Adrenal gland (tissue), 19 donors: ENCODE measurements at places on chromosomes 13 and 19.

DNA sequence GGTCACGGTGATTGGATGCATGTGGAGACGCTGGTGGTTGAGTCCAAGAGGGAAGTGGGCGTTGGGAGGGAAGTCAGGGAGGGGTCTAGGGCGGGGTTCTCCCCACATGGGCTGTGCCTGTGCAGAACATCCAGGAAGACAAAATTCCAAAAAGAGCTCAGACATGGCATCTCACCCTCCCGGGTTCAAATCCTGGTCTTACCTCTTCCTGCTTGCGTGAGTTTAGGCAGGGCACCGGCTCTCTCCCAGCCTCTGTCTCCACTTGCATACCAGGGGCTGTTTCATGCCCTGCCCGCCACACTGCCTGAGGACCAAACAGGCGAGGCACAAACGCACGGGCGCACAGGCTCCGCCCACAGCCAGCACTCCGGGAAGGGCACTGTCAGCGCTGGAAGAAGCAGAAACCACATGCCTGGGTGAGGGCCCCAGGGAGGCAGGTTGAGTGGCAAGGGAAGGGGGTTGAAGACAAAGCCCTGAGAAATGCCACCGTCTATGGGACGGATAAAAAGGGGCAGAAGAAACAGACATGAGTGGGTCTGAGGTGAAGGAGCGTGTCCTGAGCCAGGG, 123.6 kb upstream of the SOX1 start:
- no peak for DNase-seq

DNA sequence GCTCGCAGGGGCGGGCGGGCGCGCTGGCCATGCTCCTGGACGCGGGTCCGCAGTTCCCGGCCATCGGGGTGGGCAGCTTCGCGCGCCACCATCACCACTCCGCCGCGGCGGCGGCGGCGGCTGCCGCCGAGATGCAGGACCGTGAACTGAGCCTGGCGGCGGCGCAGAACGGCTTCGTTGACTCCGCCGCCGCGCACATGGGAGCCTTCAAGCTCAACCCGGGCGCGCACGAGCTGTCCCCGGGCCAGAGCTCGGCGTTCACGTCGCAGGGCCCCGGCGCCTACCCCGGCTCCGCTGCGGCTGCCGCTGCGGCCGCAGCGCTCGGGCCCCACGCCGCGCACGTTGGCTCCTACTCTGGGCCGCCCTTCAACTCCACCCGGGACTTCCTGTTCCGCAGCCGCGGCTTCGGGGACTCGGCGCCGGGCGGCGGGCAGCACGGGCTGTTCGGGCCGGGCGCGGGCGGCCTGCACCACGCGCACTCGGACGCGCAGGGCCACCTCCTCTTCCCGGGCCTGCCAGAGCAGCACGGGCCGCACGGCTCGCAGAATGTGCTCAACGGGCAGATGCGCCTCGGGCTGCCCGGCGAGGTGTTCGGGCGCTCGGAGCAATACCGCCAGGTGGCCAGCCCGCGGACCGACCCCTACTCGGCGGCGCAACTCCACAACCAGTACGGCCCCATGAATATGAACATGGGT, 599 bp downstream of the ZIC2 start:
- no peak for DNase-seq

- DNase-seq = no peak
Measured at GRCh38 chr13:95403349-95404140, 102.3 kb upstream of the ABCC4 start.

- DNase-seq = no peak
Measured at GRCh38 chr13:60273971-60274527, 110.3 kb upstream of the DIAPH3 start.

DNA sequence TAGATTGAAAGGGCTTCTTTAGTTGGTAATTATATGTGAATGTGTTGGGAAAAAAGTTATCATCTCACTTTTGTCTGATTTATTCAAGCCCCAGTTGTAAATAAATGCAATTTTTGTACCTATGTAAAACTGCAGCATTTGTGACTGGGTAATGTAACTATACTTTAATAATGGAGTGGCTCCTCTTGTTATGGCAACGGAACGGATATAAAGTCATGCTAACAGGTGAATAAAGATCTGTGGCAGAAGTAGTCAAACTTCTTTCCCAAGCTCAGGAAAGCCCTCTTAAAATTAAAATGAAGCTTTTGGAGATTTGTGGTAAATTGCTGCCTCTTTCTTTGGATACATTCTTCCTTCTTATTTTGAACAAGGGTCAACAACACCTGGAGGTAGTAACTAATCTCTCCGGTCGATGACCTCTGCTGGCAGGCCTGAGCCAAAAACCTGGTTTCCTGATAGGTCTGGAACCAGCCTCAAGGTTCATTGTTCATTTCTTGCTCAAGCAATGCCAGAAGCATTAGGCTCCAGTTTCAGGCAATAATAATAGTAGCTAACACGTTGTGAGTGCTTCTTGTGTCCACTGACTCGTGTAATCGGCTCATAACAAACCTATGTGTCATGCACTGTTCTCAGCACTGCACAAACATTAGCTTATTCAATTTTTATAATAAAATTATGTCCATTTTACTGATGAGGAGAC, 313.4 kb upstream of the DACH1 start:
- DNase-seq = no peak

DNA sequence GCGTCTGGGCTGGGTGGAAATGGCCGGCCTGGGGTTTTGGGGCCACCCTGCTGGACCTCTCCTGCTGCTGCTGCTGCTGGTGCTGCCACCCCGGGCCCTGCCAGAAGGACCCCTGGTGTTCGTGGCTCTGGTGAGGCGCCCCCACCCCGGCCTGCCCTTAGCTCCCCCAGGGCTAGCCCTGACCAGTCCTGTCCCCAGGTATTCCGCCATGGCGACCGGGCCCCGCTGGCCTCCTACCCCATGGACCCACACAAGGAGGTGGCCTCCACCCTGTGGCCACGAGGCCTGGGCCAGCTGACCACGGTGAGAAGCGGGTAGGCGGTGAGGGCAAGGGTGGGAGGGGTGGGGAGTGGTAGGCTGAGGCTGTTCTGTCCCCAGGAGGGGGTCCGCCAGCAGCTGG, at the start of gene ACP4:
Gene ACP4, plus strand, starts transcription at position 20 of the 400 bp plus-strand sequence. Its CDS starts 0 bp downstream, at position 20.
- no peak for DNase-seq

DNA sequence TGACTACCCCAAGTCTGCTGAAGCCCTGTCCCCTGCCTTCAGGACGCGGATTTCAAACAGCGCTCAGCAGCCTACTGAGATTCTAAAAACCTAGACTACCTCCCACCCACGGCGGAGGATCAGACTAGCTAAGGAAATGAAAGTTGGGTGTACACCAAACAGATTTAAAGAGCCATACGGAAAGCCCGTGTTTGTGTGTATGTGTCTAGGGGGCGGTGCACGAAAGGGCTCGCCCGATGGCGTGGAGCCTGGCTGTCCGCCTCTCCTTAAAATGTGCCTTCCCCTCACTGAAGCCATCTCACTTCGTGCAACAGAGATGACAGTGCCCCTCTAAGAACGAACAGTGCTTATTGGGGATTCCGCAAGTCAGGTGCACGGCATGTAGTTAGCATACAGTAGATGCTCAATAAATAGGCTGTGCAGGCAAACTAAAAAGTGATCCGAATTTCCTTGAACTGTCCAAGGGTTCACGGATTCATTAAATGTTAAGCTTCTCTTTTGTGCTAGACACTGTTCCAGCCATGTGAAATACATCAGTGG, 639 bp downstream of the LENG1 start:
- no peak for DNase-seq

DNA sequence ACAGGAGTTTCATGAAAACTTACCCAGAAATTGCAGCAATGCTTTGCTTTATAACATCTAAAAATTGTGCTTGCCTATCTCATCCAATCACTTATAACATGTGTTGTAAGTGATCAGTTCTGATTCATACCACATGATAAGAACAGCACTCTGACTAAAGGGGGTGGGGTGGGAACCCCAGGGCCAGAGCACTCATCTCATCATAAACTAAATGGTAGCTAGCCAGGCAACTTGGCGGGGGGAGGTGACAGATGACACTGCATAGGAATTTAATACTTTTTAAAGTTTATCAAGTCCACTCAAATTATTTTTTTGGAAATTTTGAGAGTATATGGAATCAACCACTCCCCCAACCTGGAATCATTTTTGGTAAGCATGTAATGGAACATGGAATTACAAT, 42.1 kb downstream of the FOXO1 start:
- no peak for DNase-seq

DNA sequence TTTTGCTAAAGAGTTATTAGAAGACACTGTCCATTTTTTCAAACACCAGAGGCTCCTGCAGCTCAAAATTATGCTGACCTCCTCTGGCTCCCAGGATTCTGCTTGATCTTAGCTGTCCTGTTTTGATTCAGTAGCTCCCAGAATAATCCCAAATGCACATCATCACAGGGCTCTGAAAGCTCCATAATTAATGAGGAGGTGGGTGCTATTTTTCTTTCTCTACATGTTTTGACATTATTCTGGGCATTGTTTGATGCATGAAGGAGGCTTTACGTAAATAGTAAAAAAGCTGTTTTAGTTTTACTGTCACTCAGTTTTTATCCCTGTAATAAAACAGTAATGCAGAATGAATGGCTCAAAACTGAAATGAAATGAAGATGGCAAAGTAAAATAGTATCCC, 495.4 kb downstream of the DCT start:
- DNase-seq = no peak

GRCh38 chr13:92677571-92677970, 549.0 kb upstream of the GPC6 start:
- DNase-seq = no peak

DNA sequence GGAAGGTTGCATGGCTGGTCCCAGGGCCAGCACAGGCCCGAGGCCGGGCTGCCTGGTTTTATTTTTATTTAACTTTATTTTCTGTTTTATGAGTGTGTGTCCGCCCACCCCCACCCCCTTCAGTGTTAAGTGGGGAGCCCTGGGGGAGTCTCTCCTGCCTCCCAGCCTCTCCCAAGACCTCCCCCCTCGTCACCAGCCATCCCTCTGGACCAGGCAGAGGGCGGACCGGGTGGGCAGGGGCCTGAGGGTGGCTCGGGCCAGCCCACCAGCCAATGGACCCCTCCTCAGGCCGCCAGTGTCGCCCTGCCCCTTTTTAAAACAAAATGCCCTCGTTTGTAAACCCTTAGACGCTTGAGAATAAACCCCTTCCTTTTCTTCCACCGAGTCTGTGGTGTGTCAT, 531 bp upstream of the TGFBR3L start:
- DNase-seq = no peak

DNA sequence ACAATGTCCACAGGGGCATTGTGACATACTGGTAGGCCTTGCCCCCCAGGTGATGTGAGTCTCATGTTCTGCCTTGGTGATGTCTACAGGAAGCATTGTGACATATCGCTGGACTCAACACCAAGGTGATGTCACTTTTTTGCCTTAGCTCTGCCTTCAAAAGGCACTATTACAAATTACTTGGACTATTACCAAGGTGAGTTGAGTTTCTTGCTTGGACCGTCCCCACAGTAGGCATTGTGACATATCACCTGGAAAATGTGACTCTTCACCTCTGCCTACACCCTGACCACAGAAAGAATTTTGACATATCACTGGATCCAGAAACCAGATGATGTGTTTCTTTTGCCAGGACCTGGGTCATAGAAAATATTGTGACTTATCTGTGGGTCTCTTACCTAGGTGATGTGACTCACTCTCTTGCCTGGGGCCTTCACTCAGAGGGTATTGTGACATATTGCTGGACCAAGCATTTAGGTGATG, 60.6 kb upstream of the ZNF724 start:
- DNase-seq = no peak

DNA sequence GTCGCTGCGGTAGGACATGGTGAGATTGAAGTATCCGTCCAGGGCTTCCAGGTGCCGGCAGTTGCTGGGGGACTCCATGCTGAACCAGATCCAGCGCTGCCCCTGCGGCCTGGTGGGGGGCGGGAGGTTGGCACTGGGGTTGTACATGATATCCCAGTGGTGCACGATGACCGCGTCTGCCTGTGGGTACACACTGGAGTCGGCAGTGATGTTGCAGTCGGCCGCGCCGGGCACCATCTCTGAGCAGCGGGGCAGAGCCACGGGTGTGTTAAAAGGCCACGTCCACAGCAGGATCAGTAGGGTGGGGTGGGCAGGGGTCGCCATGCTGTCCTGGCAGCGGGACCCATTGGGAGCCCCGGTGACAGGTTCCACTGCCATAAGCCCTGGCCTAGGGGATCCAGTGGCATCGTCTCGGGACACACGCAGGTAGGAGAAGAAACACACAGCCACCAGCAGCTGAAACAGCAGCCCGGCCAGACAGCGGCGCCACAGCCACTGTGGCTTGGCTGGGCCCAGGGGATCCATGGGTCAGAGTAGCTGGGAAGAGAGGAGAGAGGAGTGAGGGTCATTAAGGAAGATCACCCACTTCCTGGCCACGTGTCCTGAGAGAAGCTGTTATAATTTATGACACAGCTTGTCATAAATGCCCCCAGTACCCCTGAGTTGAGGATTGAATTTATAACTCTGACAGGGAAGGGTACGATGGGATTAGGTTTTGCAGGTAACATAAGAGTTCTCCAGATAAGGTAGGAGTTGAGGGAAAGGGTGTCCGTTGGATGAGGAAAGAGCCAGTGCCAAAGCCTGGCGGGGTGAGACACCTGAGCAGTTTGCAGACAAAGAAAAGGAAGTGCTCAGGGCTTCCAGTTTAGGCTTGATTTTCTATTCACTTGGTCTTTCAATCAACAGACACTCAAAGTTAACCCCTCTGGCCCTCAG, 2.9 kb downstream of the FUT5 start:
- DNase-seq = no peak

GRCh38 chr13:69683921-69684686, 423.5 kb upstream of the ATXN8OS start:
- DNase-seq = no peak

GRCh38 chr13:46598820-46599180, 45.8 kb downstream of the LRCH1 start:
- DNase-seq = no peak

DNA sequence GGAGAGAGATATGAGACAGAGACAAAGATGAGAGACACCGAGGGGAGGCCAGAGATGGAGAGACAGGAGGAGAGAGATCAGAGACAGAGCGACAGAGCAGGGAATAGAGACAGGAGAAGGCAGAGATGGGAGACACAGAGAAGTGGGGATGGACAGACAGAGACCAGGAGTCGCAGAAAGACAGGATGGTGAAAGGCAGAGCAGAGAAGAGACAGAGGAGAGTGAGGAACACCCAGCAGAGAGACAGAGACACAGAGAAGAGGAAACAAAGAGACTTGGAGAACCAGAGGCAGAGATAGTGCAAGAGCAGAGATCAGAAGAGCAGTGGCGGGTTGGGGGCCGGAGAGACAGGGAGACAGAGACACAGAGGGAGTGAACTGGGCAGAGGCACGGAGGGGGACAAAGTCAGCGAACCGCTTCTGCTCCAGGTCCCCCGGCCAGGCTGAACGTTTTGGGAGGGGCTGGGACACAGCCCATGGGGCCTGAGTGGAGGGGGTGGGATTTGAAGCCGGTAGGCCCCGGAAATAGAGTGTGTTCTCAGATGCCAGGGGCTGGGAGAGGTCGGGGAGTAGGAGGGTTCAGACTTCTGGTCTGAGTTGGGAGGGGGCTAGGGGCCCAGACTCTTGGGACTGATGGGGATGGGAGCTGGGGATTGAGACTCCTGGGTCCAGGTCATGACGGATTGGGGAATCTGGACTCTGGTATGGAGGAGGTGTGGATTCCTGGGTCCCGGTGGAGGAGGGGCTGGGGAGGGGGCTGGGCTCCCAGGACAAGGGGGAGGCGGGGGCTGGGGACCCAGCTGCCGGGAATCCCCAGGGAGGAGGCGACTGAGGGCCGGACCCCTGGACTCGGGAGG, 654 bp downstream of the ZNF579 start:
- DNase-seq = no peak
